ENCODE measurements at places on chromosomes 11 and 22. TPM values are rescaled to one million over a fixed set of nuclear protein-coding genes. Genes with fewer than 3 reads are reported as not detected.
A peak's percentile ranks its signal among the peaks of the same experiment; 100 is the strongest.

- DNase-seq, result no peak
These were observed 2.5 kb downstream of the CELF1 start for GRCh38 chr11:47550288-47551047.

The LYVE1 gene
- total RNA-seq, result 0.15 TPM

DNA sequence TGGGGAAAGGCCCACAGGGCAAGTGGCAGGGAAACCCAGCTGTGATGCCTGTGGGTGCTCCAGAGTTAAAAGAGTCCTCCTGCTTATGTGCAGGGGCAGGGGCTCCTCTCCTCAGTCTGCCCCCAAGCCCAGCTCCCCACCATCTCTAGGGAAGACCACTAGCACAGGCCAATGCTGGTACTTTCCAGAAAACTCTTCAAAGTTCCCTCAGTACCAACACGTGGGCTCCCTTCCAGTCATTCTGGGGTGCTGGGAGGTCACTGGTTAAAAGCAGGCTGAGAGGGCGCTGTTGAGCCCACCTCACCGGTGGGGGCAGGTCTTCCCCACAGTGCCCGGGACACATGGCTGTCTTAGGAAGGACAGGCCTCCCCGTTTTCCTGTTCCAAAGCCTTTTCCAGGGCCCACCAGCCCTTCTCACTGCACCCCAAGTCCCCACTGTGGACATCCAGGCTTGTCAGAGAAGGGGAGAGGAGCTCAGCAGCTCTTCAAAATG is 154.6 kb downstream of the TRIM29 start:
- no peak for DNase-seq

The TNNI2 gene
- total RNA-seq, result not detected

- no peak for DNase-seq
These were observed 44.2 kb downstream of the CERK start for GRCh38 chr22:46693634-46694415.

DNA sequence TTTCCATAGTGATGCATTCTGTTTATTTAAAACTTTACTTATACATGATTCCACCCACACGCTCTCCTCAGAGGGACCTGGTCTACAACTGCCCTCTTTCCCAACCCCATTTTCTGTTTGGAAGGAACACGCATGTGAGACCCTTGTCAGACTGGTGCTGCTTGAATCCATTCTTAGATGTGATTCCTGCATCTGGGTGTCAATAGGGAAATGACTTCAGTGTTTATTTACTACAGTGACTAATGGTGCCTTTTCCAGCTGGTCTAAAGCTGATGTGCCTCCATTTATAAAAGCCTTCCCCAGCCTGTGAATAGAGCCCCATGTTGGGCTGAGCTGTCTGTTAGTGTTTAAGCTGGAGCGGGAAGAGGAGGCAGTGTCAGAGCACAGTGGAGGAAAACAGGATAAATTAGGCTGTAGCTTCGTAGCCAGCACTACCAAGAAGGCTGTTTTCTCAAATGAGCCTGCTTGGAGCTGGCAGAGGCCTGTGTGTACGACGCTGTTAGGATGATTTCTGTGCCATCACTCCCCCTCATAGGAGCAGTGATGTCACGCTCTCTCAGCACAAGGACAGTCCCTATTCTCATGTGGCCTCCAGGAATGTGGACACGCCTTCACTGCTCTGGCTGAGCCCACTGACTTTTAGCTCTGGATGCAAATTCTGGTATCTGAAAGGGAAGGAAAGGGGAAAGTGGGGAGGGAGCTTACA is 18.9 kb upstream of the C11orf96 start:
- peak; percentile 80 for DNase-seq

- DNase-seq, result no peak
These were observed 35.6 kb upstream of the ADORA2A start for GRCh38 chr22:24391836-24392217.

GRCh38 chr11:1436468-1437039 is 46.8 kb downstream of the BRSK2 start:
- DNase-seq, result no peak

GRCh38 chr22:23530106-23530505 is 50.0 kb downstream of the IGLL1 start:
- DNase-seq, result no peak

The TMEM191C gene
- 1.7 TPM for total RNA-seq

DNA sequence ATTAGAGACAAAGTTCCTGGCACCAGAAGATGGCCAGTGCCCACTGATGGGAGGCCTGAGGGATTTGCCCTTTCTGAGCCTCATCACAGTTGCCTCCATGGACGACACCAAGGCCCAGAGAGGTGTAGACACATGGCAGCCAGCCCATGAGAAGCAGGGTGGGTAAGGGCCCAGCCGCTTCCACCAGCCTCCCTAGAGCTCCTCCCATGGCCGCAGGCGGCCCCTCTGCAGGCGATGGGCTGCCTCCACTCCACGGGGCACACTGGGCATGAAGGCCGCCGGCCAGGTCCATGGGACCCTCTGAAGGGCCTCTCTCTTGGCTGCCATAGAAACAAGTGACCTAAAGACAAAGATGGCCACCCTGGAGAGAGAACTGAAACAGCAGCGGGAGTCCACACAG is 14.5 kb downstream of the CCDC157 start:
- DNase-seq, result no peak

- DNase-seq, result no peak
These were observed 193.8 kb downstream of the DBX1 start for GRCh38 chr11:19966441-19966840.

The APOBEC3B gene
- 9.0 TPM for total RNA-seq

The YPEL1 gene
- 3.6 TPM for total RNA-seq

DNA sequence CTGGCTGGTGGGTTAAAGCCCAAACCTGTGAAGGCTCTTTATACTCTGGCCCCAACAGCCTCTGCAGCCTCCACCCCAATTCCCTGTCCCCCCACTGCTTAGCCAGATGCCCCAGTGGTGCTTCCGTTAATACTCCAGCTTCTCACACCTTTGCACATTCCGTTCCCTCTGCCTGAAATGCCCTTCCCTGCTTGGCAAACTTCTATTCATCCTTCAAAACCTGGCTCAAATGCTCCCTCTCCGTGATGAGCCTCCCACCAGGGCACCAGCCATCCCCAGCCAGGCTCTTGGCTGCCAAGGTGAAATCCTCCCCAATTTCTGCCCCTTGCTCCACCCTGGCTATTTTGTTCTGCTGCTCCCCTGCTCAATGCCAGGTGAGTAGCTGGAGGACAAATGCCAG is 12.5 kb upstream of the FADS3 start:
- DNase-seq, result no peak

The MAPK1 gene
- total RNA-seq, result 139 TPM

The GPHA2 gene
- not detected for total RNA-seq

- DNase-seq, result no peak
These were observed 569.9 kb upstream of the CADM1 start for GRCh38 chr11:116073854-116074837.

- DNase-seq, result no peak
These were observed 40.0 kb upstream of the TP53I11 start for GRCh38 chr11:44990665-44991064.

The UPK3A gene
- not detected for total RNA-seq

The OR10A5 gene
- total RNA-seq, result not detected

DNA sequence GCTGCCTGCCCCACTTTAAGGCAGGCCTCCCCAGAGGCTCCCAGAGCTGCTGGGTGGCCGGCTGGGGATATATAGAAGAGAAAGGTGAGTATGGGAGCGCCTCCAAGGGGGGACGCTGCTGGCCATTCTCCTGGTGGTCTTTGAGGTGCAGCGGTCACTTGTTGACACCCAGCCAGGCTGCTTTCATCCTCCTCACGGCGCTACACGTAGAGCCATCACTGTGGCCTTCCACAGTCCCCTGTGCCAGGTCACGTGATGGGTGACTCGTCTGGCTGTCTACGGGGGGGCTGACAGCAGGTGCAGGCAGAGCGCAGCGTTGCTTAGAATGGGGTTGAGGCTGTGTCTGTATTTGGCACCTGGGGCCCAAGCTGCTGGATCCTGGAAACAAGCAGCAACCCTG is 1.9 kb downstream of the ACR start:
- no peak for DNase-seq

DNA sequence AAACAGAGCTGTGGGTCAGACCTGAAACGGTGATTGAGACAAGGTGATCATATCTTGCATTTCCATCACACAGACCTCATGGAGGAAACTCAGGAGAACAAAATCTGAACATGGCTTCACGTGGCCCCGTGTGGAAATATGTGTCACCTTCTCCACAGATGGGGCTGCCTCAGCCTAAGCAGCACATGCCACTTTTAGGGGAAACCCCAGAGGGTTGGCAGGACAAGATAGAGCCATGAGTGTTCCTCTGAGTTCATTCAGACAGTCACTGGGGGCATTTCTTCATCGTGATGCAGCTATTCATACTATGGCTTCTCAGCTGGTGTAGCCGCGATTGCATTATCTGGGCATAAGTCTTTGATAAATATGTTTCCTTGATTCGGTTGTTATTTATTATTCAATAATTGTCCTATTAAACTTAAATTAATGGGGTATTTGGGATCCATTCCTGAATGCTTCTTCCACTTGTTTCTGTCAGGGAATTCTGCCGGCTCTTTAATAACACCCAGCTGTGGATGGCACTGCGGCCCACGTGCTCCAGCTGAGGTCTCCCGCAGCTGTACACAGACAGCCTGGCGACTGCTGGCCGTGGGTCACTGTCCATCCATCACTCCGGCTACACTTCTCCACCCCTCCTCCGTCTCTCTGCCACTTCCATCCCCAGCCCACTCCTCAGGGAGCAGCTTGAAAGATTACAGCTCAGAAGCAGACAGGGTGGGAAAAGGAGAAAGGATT is 485.1 kb downstream of the OPCML start:
- DNase-seq, result no peak

The ZPR1 gene
- 100 TPM for total RNA-seq

The LRRC10B gene
- total RNA-seq, result 17.4 TPM

DNA sequence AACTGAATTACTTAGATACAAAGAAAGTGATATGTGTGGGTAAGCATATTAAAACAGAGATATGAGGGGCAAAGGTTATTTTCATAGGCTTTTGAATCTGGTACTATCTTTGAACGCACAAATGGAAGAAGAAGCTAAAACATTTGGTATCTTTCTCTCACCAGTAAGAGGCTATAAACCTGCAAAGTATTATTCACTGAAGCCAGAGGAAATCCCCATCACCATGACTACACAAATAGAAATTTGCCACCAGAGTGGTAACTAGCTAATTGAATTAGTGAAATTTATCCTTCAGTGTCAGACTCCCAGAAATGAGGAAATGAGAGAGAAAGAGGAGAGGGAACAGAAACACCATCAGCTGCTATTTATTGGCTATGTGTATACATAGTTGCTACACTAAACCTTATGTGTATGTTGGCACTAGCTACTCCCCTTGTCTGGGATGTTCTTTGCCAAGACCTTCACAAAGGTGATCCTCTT is 503.4 kb downstream of the DLG2 start:
- DNase-seq, result peak; percentile 1

The VSIG10L2 gene
- not detected for total RNA-seq

DNA sequence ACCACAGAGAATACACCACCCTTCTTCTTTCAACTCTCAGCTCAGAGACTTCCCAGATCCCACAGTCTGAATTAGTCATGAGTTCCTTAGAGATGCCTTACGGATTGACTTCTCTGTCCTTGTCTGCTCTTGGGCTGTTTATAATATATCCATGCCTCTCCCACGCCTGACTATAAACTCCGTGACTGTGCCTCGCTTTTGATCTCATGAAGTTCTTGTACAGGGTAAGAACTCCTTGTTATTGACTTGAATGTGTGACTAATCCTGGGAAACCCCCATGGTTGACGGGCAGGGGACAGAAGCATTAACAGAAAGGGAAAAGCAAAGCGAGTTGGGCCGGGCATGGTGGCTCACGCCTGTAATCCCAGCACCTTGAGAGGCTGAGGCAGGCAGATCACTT is 62.4 kb upstream of the POU2AF1 start:
- no peak for DNase-seq

The TMEM9B gene
- 11.3 TPM for total RNA-seq
